Brain microvascular endothelial cell (primary cell): ENCODE measurements at places on chromosomes 11 and 22.

GRCh38 chr11:60821827-60822599 is 19.9 kb upstream of the CCDC86 start:
- no peak for DNase-seq

DNA sequence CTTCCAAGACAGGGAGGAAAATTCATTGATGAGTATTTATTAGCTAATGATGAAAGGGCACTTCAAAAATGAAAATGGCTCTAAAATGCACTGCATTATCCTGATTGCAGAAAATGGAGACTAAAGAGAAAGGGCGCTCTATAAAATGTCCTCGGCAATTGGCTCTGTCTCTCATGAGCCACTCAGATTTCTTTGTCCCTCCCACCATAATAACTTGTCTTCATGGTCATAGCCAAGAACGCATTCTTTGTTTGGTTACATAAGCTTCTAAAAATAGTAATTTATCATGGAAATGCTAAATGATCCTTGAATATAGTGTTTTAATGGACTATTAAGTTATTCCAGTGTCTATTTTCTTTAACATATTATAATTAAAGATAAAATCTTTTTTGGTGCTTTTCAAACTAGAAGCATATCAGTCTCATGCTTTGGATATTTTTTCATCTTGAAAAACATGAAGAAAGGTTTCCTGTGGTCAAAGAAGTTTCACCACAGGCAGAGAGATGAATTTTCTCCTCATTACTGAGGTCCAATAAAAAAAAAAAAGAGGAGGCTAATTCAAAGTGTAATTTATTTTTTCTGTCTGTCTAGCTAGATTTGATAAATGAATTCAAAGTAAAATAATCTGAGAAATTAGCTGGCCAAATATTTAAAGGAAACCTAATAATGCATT is 238.1 kb upstream of the BLID start:
- no peak for DNase-seq

- DNase-seq = no peak
Measured at GRCh38 chr11:132852361-132852760, 679.9 kb downstream of the OPCML start.

DNA sequence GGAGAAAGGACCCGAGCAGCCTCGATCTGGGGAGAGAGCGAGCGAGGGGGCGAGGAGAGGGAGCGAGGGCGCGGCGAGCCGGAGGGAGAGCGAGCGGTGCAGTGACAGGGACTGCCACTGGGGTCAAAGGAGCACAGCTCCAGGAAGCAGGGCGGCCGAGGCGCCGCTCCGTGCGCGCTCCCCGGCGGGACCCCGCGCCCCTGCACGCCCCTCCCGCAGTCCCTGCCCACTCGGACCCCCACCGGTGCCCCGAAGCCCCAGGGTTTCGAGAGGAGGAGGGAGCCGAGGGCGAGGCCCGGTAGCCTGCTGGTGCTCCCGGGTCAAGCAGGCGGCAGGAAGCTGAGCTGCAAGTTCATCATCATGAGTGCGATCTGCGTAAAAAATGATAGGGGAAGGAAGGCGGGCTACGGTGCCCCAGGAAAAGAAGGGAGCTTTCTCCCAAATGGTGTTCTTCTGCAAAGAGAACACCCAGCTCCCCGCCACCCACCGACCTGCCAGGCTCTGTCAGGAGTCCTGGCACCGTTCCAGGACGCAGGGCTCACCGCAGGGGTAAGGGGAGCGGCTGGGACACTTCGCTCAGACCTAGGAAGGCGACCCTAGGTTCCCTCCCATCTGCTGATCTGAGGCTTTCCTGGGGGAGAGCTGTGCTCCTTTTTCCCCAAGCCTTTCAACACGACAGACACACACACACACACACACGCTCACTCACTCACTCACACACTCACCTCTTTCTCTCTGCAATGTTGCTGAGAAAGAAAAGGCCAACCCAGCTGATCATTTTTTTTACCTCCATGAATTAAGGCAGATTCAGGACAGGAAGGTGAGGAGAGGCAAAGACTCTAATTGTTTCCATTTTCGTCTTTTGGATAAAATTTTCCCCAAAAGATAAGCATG is at the start of gene MPPED2:
TSS of gene MPPED2 (minus strand) at position 103 of the 894 bp plus-strand sequence. CDS start 5,980 bp downstream, outside the sequence.
- no peak for DNase-seq

- peak; percentile 74 for DNase-seq
Measured at GRCh38 chr11:120303004-120303637, 22.0 kb upstream of the TLCD5 start.

- DNase-seq = no peak
Measured at GRCh38 chr11:14264966-14265365, 94.0 kb downstream of the RRAS2 start.

- no peak for DNase-seq
Measured at GRCh38 chr11:8283100-8283464, 19.4 kb upstream of the LMO1 start.

DNA sequence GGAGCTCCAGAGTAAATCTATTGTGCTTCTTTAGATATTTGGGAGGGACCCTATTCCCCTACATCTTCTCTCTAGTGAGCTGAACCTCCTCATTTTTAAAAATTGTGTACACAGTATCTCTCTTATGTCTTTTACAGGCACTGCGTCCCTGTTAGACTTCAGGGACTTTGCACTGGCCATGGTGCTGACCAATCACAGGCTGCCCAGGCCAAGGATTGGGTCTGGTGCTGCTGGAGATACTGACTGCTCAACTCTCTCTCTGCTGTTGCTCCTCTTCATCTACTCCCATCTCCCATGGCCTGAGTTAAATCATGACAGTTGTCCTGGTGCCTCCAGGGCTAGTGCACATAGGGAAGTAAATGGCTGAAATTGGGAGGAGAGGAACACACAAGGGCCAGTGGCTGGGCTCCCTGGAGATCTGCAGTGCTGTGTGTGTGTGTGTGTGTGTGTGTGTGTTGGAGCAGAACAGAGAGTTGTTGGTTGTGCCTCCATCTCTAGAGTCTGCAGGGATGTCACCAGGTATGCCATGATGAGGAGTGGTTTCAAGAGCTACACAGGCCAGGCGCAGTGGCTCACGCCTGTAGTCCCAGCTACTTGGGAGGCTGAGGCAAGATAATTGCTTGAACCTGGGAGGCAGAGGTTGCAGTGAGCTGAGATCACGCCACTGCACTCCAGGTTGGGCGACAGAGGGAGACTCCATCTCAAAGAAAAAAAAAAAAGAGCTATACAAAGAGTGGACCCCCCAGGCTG is 155.3 kb downstream of the ST3GAL4 start:
- peak; percentile 32 for DNase-seq

- DNase-seq = no peak
Measured at GRCh38 chr11:61785837-61786402, 6.5 kb downstream of the TMEM258 start.

GRCh38 chr22:36117053-36117554 is 43.5 kb downstream of the APOL3 start:
- DNase-seq = no peak

- peak; percentile 74 for DNase-seq
Measured at GRCh38 chr11:108609682-108610081, 16.1 kb upstream of the EXPH5 start.

DNA sequence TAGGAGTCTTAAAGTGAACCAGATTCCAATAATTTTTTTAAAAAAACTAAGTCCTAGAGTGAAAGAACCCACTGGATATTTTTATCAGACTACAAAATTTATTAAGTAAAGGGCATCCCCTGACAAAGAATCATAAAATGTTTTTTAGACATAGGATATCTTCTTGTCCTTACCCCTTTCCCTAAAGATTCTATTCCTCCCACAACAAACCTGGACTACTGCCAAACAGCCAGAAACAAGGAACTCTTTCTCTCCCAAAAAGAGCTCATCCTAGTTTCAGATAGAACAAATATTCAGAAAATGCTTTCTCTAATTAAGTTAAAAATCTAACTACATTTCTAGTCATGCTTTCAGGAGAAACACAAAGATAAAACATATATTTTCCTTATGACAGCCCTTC is 327.1 kb downstream of the FAM181B start:
- no peak for DNase-seq

DNA sequence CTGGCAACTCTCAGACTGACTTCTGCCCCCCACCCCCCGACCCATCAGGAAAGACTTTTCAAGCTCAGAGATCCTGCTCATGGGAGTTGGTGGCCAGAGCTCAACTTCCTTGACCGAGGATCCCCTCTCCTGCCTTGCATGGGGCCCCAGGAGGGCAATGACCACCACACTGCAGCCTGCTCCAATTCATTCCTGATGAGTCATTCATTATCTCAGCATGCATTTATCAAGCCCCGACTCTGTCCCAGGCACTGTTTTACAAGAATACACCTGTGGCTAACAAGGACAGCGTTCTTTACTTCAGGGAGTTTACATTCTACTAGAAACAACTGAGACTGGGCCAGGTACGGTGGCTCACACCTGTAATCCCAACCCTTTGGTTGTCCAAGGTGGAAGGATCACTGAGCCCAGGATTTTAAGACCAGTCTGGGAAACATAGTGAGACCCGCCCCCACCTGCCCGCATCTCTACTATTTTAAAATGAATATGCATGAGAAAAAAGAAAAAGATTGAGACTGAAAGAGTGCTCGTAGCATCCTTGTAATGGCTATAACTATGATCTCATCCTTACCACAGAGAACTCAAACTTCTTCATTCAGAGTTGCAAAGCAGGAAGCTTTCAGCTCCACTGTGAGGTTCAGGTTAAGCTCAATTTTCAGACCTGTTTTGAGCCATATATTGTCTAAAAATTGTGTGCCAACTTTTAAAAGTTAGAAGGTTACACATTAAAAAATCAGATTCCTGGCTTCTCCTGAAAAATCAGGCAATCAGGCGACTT is 60.4 kb downstream of the FEZ1 start:
- no peak for DNase-seq

DNA sequence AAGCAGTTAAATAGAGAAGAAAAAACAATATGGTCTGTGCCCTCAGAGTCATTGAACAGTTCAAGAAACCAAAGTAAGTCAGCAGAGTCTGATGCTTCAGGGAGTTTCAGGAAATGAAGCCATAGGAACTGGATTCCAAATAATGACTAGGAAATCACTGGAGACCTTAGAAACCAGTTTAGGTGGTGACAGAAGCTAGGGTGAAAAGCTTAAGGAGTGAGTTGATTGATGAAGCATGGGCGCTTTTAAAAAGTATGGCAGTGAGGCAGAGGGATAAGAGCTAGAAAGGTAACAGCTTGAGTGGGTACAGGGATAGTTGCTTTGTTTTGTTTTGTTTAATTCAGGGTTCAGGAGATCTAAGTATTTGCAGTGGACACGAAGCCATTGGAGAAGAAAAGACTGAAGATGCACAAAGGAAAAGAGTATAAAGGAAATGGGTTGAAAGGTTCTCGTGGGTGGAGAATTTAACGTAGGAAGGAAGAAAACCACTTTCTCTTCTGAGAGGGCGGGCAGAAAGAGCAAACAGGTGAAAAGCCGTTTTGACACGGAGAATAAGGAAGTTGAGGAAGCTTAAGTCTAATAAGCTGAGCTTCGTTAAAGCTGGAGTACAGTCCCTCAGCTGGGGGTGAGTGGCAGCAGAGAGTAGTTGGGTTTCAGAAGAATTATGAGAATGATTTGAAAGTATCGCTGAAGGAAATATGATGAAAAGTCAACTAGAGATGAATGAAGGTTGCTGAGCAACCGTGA is 14.8 kb downstream of the SGSM3 start:
- no peak for DNase-seq

DNA sequence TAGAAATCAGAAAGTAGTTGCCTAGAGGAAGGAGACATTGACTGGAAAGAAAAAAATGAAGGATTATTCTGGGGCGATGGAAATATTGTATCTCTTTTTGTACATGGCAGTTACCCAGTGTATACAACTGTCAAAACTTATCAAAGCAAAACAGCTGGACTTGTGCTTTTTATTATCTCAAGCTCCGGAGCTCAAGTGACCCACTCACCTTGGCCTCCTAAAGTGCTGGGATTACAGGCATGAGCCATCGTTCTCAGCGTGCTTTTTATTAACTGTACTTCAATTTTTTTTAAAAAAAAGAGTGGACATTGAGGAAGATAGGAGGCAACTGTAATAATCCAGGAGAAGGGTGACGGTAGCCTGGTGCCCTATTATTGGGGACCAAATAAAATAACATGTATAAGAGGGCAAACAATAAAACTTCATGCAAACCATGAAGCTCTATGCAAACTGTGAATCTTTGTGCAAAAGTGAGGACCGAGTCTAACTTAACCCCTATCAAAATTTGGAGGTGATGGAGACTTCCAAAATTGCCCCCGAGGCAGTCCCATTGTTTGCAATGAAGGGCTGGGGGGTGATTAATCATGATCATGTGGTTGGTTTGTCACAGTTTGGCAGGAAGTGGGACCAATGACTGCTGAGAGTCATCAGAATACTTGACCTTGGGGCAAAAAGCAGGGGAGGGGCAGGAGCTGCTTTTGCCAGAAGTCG is 23.5 kb downstream of the FZD4 start:
- peak; percentile 62 for DNase-seq

DNA sequence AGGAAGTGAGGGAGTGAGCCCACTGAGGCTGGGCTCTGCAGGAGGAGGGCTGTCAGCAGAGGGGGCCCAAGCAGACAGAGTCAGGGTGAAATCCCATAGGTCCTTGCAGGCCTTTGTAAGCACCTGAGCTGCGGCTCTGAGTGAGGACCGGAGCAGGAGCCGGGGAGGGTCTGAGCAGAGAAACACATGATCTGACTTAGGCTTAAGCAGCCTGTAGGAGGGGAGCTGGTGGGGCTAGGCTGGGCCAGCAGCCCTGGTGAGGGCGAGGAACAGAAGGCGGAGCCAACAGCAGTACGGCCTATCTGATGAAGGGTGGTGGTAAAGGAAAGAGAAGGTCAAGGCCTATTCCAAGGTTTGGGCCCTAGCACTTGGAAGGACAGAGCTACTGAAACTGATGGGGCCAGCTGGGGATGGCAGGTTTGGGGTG is 26.9 kb upstream of the CBX7 start:
- no peak for DNase-seq

- DNase-seq = no peak
Measured at GRCh38 chr11:77474684-77475060, 778 bp upstream of the PAK1 start.
